ENCODE measurements at places on chromosomes 1 and 21.

DNA sequence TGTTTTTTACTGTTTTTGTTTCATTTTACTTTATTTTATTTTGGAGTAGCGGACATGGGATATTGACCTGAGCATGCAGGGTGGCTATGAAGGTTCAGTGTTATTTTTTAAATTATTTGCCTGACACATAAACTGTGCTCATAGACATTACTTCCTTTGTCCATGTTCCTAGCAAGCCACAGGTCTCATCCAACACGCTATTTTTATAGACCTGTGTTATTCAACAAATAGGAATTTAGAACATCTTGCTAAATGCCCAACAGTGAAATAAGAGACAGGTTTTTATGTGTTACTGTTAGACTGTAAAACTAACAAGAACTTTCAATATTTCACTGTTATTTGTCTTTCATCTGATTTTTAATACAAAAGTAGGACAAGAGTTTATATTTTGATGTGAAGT, 756.4 kb downstream of the KCNT2 start:
- no peak for DNase-seq

DNA sequence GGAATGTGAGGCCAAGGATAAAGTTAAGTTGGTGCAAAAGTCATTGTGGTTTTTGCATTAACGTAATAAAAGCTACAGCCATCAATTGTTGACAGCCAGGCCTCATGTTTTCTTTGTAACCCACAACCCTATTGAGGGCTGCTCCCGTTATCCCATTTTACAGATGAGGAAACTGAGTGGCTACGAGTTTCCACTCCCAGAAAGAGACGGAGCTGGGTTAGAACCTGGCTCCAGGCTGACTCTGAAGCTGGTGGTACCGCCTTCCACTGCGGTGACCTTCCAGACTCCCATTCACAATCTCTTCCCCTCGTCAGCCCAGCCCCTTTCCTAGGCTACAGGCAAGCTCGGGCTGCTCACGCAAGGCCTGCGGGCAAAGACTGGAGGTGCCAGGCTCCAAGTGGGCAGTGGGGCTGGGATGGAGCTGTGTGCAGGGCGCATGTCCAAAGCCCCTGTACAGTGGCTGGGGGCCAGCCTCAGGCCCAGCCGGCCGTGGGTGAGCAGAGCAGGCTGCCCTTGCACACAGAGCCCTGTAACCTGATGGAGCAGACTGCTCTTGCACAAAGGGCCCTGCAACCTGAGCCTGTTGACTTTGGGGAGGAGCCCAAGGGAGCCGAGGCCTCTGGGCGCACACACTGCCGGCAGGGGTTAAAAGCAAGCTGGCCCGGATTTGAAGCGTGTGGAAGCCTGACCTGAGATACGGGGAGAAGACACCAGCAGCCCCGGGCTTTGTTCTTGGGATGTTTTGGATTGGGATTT, 97.4 kb upstream of the TMPRSS2 start:
- no peak for DNase-seq

GRCh38 chr1:219072329-219072728, 101.3 kb upstream of the LYPLAL1 start:
- DNase-seq: no peak

DNA sequence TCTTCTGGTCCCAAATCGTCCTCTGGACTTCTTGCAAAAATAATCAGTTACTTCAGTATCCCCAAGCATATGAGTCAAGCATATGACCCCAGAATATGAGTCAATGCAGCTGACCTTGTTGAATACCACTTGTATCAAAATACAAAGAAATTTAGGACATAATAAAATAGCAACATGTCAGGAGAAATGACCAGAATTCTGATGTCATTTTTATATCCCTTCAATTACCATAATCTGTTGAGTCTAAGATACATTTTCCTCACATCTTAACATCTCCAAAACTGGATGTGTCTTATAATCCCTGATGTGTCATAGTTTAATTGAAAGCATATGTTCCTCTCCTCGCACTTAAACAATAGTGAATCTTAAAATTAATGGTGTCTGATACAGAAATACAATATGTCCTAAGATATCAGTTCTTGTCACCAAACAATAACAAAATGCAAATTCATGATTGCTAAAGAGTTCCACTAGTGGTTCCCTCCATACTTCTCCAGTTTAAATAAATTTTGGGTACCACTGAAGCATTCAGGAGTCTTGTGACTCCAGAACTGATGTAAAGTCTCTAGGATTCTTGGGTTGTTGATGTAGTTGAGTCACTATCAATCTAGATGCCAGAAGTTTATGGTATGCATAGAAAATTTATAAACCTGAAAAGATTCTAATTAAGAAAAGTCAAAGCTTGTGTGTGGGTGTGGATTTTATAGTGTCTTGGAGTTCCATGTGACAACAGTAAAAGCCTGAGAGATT, 41.8 kb downstream of the KIFAP3 start:
- no peak for DNase-seq

DNA sequence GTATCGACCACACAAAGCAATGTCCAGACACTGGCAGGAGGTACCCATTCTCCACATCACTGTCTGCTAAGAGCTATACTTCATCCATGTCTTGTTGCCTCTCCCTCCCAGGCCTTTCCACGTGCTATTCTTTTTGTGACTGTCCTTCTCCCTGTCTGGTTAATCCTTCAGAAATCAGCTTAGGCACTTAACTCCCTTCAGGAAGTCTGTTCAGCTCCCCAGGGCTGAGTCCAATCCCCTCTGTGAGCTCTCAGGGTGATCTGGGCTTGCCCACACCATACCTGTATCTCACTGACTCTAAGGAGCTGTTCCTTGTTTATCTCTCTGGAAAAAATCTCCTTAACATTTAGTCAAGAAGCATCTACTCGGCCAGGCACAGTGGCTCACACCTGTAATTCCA, 69.4 kb downstream of the NID1 start:
- DNase-seq: no peak

DNA sequence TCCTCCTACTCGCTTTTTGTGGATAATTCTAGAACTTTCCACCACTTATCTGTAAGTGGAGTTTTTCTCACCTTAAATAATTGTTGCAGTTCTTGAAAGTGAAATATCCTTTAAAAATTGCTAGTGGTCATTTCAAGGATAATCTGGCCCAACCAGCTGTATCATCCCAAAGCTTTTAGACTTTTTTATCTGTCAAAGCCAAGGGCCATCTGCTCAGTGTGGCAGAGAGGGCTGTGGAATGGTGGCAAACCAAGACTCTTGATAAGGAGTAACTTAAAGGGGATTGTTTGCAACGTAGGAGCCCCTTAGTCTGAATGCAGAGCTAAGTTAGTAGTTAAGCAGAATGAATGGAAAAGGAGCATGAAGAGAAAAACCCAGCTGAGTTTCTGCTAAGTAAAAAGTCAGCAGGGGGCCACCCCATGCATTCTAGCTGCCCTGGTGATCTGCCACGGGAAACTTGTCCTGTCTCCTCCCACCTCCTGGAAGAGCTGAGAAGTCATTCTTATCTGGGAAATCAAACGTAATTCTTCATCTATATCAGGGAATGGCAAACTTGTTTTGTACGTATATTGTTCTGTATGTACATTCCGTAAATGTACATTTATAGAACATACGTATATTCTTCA, 169.3 kb downstream of the PRDM2 start:
- DNase-seq: no peak

- DNase-seq: no peak
Observed at GRCh38 chr1:170415710-170416372, 116.1 kb upstream of the GORAB start.

GRCh38 chr1:152002960-152003359, 9.3 kb upstream of the S100A10 start:
- no peak for DNase-seq

- no peak for DNase-seq
Observed at GRCh38 chr1:39825432-39825941, 36.8 kb upstream of the BMP8B start.

DNA sequence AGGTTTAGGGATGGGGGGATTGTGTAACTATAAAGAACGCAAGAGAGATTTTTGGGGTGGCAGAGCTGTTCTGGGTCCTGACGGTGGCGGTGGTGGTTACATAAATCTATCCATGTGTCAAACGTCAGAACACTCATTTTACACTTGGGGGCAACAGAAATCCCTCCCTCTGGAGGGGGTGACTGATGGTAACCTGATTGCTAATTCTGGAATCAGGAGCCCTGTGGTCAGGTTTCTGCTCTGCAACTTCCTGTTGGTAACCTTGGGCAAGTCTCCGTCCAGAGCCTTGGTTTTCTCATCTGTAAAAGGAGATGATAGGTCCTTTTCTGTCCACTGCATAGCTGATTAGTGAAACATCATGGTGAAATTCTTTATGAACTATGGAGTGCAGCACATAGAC, 40.9 kb downstream of the ALPL start:
- no peak for DNase-seq

GRCh38 chr1:110050602-110051261, 16.3 kb downstream of the STRIP1 start:
- no peak for DNase-seq

- DNase-seq: no peak
Observed at GRCh38 chr1:81428998-81429397, 371.7 kb upstream of the ADGRL2 start.

DNA sequence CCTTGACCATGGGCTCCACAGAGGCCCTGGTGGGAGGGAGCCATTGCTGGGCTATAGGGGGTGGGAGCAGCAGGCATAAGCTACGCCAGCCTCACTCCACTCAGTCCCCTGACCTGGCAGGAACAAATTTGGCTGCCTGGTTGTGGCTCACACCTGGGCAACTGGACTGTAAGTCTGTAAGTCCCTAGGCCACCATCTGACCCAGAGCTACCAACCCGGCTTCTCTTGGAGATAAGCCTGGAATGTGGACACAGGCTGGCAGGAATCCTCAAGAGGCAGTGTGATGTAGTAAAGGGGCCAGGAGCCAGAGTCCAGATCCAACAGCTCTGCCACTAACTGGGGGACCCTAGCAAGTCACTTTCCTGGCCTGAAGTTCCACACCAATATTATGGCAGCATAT, 11.4 kb downstream of the NCF2 start:
- no peak for DNase-seq

DNA sequence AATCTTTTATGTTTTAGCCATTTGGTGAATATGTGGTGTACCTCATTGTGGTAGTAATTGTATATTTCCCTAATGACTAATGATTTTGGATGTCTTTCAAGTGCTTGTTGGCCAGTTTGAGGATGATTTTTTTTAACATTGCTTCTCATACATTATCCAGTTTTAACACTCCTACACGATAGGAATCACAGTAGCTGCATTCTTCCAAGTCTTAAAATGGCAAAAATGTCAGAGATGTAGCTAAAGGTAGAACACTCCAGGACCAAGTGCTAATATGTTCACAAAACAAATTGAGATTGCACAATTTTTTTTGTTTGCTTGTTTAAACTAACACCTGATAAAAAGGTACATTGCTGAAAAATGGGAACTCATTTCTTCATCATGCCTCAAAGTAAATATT, 11.7 kb downstream of the USP25 start:
- no peak for DNase-seq

DNA sequence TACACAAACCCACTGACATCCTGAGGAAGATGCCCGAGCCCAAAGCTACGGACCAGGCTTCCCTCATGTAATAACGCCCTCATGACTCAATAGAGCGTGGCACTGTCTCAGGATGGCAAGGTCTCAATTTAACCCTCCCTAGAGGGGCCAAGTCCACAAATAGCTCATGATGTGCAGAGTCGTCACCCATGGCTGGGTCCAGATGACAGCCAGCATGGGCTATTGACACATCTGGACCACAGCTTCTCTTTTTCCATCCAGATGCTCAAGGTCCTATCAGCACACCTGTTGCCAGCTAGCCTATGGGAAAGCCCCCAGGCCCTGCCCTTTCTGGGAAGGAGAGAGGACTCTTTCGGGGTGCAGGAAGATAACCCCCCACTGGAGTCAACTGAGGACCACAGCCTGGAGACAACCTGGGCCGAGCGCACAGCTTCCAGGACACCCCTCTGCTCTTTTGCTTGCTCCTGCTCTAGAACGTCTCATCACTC, 2.8 kb downstream of the LAPTM5 start:
- no peak for DNase-seq

DNA sequence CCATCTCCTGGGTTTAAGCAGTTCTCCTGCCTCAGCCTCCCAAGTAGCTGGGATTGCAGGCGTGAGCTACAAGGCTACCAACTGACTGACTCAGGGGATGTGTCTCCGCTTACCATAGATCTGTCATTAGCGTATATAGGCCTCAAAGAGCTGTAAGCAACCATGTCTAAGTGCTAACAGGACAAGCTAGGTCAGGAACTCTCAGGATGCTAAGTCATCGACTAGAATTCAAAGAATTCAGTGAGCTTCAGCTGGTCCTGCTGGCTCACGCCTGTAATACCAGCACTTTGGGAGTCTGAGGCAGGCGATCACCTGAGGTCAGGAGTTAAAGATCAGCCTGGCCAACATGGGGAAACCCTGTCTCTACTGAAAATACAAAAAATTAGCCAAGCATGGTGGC, 29.5 kb downstream of the CAPN2 start:
- DNase-seq: no peak

GRCh38 chr1:189623336-189623735, 854.3 kb downstream of the BRINP3 start:
- no peak for DNase-seq

All from activated CD4-positive, alpha-beta T cell treated with anti-CD3 and anti-CD28 coated beads, Interleukin-2, amount 50 U/mL, for 4 hours (primary cell).